ENCODE measurements at places on chromosomes 2 and 18.

- DNase-seq: no peak
Observed at GRCh38 chr2:229445501-229446211, 174.6 kb upstream of the PID1 start.

DNA sequence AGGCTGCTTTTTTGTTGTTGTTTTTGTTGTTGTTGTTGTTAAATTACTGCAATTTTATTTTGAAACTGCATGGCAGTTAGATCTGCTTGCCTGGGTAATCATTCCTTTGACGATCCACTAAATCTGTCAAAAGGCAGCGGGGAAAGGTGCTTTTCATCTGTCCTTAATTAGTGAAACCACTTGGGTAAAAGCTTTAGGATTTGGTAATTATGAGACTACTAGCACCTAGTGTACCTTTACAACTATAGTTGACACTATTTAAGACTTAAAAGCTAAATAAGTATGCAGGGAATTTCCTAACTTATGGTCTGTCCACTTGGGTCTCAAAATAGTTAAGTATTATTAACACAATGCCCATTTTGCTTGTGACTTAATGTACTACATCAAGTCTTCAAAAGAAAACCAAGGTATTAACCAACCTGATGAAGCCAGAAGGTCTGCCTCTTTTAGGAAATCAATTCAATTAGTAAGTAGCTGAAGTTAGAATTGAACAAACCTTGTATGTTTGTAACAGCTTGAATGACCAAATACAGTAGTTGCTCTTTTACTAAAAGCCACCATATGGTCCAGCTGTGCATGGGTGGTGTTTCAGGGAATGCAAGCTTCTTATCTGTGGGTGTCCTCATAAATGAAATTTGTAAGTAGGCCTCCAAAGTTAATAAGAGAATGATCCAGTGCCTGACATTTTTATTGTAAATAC, 44.8 kb downstream of the NAB1 start:
- DNase-seq: no peak

GRCh38 chr2:200319548-200320337, 13.2 kb downstream of the SPATS2L start:
- DNase-seq: no peak

DNA sequence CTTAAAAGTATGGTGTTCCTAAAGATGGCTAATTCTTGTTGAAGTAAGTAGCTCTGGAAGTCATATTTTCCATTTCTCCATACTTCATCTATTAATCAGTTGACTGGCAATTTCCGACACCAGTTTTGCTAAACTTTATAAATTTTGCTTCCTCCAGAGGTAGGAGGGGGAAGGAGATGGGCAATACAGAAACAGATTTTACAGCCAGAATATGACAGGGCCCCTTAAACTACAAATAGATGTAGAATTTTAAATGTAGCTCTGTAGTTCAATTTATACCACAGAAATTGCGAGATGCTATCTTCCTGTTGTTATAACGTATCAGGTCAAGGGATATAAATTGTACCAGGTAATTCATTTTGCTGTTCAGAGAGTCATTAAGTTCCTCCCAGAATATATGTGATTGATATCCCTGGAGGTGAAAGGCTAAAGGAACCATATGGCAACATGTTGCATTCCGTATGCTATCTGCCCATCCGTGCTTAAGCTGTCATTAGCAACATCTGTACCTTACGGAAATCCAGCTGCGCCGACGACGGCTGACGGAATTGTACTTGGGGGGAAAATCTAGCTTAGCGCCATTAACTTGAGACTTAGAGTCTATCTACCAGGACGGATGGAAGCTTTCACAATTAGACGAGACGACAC, 8.4 kb upstream of the NR4A2 start:
- DNase-seq: no peak

- no peak for DNase-seq
Observed at GRCh38 chr18:47953471-47953931, 23.0 kb upstream of the SMAD2 start.

GRCh38 chr2:5070257-5070656, 621.9 kb upstream of the SOX11 start:
- no peak for DNase-seq

- no peak for DNase-seq
Observed at GRCh38 chr18:23053776-23054457, 81.4 kb upstream of the CABLES1 start.

GRCh38 chr2:122205641-122206040, 450.2 kb downstream of the TSN start:
- no peak for DNase-seq

- DNase-seq: no peak
Observed at GRCh38 chr2:138712212-138712979, 67.8 kb downstream of the NXPH2 start.

GRCh38 chr2:217086718-217087117, 226.9 kb upstream of the TNP1 start:
- no peak for DNase-seq

DNA sequence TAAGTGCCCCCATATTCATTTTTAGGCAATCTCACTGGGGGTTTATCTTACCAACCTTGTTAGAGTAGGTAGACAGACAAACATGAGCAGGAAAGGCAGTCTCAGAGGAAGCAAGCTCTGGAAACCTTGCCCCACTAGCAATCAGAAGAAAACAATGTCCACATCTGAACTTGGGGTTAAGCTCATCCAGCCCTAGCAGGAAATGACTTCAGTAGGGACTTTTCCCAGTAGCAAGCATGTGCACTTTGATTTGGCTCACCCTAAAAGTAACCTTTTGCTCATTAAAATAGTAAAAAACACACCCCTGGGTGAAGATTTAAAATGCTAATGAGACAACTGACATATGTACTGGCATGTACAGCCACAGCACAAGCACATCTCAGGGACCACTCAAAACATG, 175.5 kb downstream of the AKAIN1 start:
- DNase-seq: no peak

DNA sequence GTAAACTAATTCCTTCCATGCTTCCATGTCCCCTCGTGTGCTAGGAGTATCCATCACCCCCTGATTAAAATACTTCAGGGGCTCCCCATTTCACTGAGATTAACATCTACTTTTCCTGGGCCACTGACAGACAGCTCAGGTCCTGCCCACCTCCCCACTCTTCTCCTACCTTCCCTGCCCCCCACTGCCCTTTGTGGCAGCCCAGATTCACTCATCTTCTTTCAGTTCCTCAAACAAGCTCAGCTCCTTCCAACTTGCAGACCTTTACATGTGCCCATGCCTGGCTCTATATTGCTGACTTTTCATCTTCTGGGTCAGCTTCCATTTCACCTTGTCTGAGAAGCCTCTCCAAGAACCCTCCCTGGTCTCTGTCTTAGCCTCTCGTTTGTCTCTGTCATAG, 12.0 kb downstream of the RUFY4 start:
- DNase-seq: no peak

GRCh38 chr2:102119255-102119654, 23.3 kb upstream of the IL1R1 start:
- no peak for DNase-seq

- no peak for DNase-seq
Observed at GRCh38 chr2:235958931-235959410, 209.2 kb downstream of the GBX2 start.

DNA sequence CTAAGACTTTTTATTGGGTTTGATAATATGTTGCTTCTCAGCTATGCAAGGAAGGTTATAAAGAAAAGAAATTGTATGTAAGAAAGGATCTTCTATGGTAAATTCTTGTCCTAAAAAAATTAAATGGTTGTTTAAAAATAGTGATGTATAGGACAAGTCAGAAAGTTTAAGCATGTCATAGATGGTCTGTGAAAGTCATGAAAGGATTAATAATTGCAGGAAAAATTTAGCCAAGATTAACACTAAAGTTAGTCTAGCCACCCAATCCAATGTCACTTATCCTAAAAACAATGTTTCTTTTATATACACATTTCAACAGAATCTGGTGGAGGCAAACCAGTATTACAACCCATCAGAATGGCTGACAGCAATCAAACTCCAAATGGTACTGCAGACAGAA, 1046.7 kb upstream of the SLC39A10 start:
- DNase-seq: no peak

DNA sequence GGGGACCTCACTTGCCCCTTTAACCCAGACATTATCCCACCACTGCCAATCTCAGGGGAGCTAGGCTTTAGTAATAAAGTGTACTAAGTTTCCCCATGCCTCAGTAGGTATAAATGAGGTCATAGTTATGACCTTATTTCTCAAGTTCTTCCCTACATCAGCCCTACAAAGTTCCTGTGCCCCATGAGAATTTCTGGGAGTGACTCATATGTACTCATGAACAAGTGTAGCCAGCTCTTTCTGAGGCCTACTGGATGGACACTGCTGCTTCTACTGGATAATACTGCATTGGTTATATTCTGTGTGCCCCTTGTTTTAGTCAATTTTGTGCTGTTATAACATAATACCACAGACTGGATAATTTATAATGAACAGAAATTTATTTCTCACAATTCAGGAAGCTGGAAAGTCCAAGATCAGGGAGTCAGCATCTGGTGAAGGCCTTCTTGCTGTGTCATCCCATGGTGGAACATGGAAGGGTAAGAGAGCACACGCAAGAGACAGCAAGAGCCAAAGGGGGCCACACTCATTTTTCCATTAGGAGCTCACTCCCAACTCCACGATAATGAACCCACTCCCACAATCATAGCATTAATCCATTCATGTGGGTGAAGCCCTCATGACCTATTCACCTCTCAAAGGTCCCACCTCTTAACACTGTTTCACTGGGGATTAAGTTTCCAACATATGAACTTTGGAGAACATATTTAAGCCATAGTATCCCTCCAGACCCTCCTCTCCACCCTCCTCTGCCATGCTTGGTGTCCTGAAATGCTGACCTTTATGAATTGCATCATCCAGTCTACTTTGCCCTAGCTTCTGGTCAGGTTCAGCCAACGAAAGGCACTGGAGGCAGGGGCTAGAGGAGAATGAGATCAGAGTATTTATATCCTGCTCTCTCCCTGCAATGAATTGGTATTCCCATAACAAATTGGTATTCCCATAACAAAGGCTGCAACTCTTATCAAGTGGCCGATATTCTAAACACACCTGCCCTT, 25.4 kb upstream of the ST3GAL5 start:
- no peak for DNase-seq

- no peak for DNase-seq
Observed at GRCh38 chr2:113977660-113978523, 88.0 kb downstream of the ACTR3 start.

GRCh38 chr18:5030636-5031035, 166.4 kb downstream of the AKAIN1 start:
- no peak for DNase-seq

- DNase-seq: no peak
Observed at GRCh38 chr2:198117406-198118041, 313.1 kb downstream of the PLCL1 start.

DNA sequence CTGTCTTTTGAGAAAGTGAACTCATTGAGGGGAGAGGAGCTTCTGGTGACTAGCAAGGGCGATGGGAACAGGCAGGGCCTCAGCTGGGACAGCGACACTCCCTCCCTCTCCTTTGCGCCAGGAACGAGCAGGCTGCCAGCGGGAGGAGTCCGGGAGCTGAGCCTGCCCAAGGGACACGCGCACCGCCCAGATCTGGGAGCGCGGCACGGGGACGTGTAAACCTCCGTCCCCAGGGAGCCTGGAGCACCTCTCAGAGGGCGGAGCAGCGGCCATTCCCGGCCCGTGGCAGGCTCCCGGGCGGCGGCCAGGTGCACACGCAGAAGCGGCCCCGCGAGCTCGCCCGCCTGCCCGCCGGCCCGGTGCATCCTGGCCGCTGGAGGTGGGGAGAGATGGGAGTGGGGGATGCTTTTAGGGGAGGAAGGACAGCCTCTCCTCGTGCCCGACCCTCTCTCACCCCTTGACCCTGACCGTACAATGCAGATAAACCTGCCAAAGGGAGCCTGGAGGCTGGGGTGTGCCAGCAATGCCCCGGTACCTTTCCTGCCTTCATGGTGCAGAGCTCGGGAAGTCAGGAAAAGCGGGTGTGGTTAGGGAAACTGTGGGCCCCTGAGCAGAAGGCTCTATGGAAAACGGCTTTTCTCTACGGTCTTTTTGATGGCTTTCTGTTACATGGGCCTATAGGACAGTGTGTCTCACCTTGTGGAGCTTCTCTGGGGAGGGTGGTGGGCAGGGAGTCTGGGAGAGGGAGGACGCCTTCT, 2.2 kb downstream of the AQP4 start:
- DNase-seq: no peak

DNA sequence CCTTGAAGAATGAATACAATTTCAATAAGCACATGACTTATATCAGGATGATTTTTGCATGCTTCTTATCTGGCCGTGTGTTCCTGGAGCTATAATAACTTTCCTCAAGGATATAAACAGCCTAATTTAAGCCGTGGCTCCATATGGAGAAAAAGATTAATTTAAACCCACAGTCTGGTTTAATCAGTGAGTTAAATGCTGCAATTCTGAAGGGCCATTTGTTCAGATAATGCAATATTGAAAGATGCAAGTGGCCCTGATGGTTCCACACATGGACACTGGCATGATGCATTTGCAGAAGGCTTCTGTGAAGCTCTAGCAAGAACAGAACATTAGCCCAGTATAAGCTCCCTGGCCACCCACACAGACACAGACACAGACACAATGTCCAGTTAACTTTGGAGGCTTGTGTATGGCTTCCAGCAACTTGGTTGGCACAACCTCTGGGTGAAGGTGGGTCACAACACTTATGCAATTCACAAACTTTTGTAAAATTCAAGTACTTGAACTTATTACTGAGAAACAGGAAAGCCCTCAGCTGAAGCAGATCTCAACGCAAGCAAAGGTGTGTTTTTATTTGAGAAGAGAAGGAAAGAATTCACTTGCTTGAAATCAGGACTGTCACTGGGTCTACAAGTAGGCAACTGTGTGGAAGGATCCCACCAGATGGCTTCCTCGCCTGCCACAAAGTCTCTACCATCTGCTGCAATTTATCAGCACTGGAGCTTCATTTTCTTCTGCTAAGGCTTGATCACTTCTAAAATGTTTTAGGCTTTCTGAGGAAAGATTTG, 63.3 kb downstream of the MDH1 start:
- no peak for DNase-seq

- DNase-seq: no peak
Observed at GRCh38 chr2:241837197-241837965, 21.3 kb downstream of the PDCD1 start.

- DNase-seq: no peak
Observed at GRCh38 chr2:46036929-46037328, 260.3 kb upstream of the EPAS1 start.

GRCh38 chr2:55420439-55420725, 726 bp upstream of the CCDC88A start:
- no peak for DNase-seq

Data from activated CD8-positive, alpha-beta memory T cell treated with anti-CD3 and anti-CD28 coated beads for 1 hour (primary cell).